Stimulated activated CD8-positive, alpha-beta memory T cell treated with anti-CD3 and anti-CD28 coated beads, Interleukin-15, amount 100 ng/mL, for 4 hours (primary cell): ENCODE measurements at places on chromosomes 4 and X.

- no peak for DNase-seq
These were observed 125.9 kb downstream of the FAM53A start for GRCh38 chr4:1558205-1558604.

- no peak for DNase-seq
These were observed 87.7 kb downstream of the FHDC1 start for GRCh38 chr4:153023692-153024394.

DNA sequence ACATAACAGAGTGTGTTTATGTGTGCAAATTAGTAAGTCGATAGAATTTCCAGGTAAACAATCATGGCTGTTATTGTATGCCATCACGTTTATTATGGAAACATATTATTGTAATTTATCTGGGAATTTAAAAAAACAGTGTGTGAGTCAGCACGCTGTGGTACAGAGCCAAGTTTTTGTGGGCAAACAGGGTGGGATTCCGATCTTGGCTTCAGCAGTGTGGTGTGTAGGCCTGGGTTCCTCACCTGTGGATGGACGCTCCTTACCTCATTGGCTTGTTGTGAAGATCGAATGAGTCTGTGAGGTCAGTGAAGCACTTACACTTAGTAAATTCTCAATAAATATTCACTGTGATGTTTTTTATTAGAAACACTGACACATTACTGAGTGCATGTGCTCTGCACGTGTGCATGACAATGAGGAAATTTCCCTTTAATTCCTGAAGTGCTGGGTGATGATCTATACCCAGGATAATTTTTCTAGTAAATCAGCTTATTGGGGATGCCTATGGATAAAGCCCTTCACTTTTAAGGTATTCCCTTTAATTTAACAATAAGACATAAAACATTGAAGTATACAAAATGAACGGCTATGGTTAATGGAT lies 36.4 kb downstream of the SLIT2 start:
- DNase-seq = no peak

DNA sequence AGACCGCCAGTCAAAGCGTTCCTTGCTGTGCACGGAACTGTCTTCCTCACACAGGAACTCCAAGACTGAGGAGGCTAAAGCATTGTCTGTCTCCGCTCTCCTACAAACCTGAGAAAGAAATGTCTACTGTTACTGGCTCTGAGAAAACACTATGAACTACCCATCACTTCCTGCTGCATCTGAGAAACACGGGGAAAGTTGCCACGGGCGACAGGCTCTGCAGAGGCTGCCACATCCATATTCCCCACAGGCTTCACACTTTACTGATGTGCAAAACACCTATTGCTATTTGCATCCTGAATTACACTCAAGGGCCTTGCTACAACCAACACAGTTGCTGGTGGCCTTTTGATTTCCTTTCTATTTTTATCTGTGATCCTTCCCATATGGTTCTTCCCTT lies 59.0 kb downstream of the AFAP1 start:
- no peak for DNase-seq

DNA sequence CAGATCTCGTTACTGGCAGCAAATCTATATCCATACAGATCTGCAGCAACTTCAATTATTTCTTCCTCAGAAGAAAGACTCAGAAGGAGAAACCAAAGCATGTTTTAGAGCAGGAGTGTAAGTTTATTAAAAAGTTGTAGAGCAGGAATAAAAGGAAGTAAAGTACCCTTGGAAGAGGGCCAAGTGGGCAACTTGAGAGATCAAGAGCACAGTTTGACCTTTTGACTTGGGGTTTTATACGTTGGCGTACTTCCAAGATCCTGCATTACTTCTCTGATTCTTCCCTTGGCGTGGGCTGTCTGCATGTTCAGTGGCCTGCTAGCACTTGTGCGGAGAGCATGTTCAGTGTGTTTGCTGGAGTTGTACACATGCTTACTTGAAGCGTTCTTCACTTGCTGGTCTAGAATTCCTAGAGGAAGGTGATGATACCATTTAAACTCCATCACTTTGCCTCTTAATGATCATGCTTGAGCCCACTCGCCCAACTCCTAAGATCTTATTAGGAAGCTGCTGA lies 1114.7 kb upstream of the PABPC4L start:
- DNase-seq = no peak

DNA sequence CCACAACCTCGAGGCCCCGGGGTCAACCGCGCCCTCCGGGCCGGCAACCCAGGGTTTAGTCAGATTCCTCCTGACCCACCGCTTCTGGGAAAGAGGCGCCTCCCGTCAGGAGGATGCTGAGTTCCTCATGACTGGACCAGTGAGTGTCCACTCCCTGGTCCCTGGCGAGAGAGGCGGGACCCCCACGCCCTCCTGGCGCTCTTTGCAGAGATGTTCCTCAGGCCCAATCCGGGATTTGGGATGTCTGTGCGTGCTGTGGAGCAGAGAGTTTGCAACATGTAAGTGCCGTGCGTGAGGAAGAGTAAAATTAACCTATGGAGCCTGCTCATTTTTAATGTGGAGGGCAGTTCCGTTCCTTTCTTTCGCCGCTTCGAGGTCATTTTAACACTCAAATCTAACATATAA lies 824 bp upstream of the UGDH start:
- no peak for DNase-seq

GRCh38 chr4:139144911-139145551 lies 32.0 kb downstream of the ELF2 start:
- DNase-seq = no peak

- no peak for DNase-seq
These were observed at the start of gene PDGFC for GRCh38 chr4:156971676-156972378. Gene PDGFC (minus strand): TSS chr4:156971799. CDS start chr4:156970903, 896 bp downstream.
